ENCODE measurements at places on chromosomes 12 and 14. TPM values are rescaled to one million over a fixed set of nuclear protein-coding genes. Genes with fewer than 3 reads are reported as not detected.

Gene PLEKHD1
- 1.3 TPM for total RNA-seq

DNA sequence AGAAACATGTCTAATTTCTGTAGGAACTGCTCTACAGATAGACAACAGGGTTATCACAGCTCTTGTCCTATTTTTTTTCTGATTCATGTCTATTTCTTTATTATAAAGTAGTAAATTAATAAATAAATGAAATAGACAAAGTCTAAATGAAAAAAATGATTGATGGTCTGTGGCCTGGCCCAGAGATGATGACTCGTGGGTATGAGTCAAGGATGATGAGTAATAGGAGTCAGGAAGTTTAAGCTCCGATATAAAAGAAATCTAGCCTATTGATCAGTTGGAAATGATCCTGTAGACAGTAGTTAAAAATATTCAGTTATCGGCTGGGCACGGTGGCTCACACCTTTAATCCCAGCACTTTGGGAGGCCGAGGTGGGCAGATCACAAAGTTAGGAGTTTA is 90.6 kb upstream of the RTL1 start:
- no peak for DNase-seq
- H3K27me3 ChIP-seq, result no peaks in the 10 kb centered on the region
- H3K36me3 ChIP-seq, result no peaks in the 10 kb centered on the region
- no peak overlapping the region for H3K4me3 ChIP-seq
- no peak overlapping the region for H3K27ac ChIP-seq
- no peaks in the 10 kb centered on the region for H3K4me1 ChIP-seq

Gene AP1G2
- 105 TPM for total RNA-seq

Gene RNU4-1
- total RNA-seq, result 5,722 TPM

DNA sequence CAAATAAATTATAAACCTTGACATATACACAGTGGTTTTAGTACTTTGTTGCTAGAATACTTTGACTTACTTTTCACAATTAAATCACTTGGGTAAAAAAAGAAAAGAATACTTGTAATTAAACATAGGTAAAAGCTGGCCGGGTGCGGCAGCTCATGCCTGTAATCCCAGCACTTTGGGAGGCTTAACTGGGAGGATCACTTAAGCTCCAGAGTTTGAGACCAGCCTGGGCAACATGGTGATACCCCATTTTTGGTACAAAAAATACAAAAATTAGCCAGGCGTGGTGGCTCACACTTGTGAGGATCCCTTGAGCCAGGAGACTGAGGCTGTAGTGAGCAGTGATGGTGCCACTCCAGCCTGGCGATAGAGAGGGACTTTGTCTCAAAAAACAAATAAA is 7.8 kb downstream of the STX2 start:
- H3K4me3 ChIP-seq, result no peak overlapping the region
- peaks cover 36% of the 10 kb centered on the region for H3K4me1 ChIP-seq
- no peak overlapping the region for H3K27ac ChIP-seq
- H3K27me3 ChIP-seq, result peaks cover 5% of the 10 kb centered on the region
- no peak for DNase-seq

Gene ANKRD33
- not detected for total RNA-seq

DNA sequence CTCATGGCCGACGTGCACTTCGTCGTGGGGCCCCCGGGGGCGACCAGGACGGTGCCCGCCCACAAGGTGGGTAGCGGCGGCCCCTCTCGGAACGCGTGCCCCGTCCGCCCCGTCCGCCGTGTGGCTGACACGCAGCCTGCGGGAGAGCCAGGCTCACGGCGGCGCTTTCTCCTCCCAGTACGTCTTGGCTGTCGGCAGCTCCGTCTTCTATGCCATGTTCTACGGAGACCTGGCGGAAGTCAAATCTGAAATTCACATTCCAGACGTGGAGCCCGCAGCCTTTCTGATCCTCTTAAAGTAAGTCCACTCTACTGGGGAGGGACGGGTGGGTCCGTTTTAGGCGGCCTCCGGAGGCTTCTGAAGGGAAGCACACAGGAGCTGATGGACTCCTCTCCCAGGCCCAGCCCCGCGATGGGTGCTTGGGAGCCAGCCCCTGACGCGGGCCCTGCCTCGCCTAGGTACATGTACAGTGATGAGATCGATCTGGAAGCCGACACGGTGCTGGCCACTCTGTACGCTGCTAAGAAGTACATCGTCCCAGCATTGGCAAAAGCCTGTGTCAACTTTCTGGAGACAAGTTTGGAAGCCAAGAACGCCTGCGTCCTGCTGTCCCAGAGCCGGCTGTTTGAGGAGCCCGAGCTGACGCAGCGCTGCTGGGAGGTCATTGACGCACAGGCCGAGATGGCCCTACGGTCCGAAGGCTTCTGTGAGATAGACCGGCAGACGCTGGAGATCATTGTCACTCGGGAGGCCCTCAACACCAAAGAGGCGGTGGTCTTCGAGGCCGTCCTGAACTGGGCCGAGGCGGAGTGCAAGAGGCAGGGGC is 1.1 kb downstream of the BTBD6 start:
- peaks cover 8% of the 10 kb centered on the region for H3K4me1 ChIP-seq
- H3K36me3 ChIP-seq, result no peaks in the 10 kb centered on the region
- H3K27ac ChIP-seq, result no peak overlapping the region
- H3K27me3 ChIP-seq, result peaks cover 11% of the 10 kb centered on the region
- DNase-seq, result no peak

Gene SMCO3
- not detected for total RNA-seq

GRCh38 chr12:121124402-121125109 is 8.1 kb upstream of the P2RX7 start:
- H3K4me3 ChIP-seq, result no peak overlapping the region
- H3K27ac ChIP-seq, result no peak overlapping the region
- peaks cover 5% of the 10 kb centered on the region for H3K27me3 ChIP-seq
- peaks cover 6% of the 10 kb centered on the region for H3K36me3 ChIP-seq
- no peaks in the 10 kb centered on the region for H3K4me1 ChIP-seq

- peaks cover 5% of the 10 kb centered on the region for H3K36me3 ChIP-seq
- H3K4me1 ChIP-seq, result no peaks in the 10 kb centered on the region
- DNase-seq, result no peak
- H3K27me3 ChIP-seq, result no peaks in the 10 kb centered on the region
Observed at GRCh38 chr12:26668230-26668629, 164.8 kb downstream of the ITPR2 start.

GRCh38 chr14:64294672-64295413 is 672 bp upstream of the ESR2 start:
- H3K4me1 ChIP-seq, result no peaks in the 10 kb centered on the region
- no peaks in the 10 kb centered on the region for H3K36me3 ChIP-seq
- no peak overlapping the region for H3K27ac ChIP-seq
- H3K4me3 ChIP-seq, result peak overlapping the region; percentile 76
- H3K27me3 ChIP-seq, result no peaks in the 10 kb centered on the region

Gene TDP1
- 30.3 TPM for total RNA-seq

Gene UTP20
- 12.1 TPM for total RNA-seq

DNA sequence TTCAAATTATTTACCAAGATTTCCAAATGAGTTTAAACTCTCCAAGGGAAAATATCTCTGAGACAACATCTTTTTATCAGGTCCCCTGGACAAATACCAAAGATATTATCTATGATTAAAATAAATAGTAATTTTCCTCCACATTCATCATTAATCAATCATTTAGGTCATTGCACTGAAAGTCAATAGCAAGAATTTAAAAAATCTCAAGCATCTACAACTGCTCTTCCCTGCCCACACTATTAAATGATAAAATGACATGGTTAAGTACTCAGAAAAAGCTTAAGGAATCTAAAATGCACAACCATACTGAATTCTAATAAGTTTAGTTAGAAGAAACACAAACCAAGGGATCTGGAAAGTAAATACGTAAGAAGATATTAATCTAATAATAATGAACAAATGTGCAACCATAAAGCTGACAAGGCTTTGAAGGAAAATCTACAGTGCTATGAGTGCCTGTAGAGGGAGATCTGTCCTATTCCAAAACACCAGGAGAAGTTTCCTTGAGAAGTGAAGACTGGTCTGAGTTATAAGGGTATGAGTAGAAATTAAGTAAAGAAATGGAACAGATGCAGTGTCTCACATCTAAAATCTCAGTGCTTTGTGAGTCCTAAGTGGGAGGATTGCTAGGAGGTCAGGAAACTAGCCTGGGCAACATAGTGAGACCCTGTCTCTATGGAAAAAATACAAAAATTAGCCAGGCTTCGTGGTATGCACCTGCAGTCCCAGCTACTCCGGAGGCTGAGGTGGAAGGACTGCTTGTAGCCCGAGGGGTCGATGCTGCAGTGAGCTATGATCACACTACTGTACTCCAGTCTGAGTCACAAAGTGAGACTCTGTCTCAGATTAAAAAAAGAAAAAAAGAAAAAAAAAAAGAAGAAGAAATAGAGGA is 19.2 kb downstream of the INTS13 start:
- H3K4me3 ChIP-seq, result no peak overlapping the region
- H3K36me3 ChIP-seq, result no peaks in the 10 kb centered on the region
- H3K27me3 ChIP-seq, result no peaks in the 10 kb centered on the region

DNA sequence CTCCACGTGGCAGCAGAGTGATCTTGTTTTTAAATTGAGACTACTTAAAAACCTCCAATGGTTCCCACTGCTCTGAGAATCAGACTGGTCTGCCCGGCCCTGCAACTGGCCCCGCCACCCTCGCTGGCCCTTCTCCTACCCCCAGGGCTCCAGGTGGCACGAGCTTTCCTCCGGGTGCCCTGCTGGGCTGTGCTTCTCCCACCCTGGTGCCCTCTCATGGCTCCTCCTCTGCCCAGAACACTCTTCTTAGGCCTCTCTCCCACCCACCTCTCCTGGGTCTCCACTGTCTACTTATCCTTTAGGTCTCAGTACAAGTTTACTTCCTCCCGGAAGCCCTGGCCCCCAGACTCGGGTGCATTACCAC is 26.5 kb downstream of the CCDC92 start:
- peaks cover 43% of the 10 kb centered on the region for H3K4me1 ChIP-seq
- no peak for DNase-seq
- H3K36me3 ChIP-seq, result peaks cover 31% of the 10 kb centered on the region
- H3K27me3 ChIP-seq, result peaks cover 16% of the 10 kb centered on the region

GRCh38 chr14:103311171-103311997 is 22.7 kb upstream of the EIF5 start:
- H3K4me3 ChIP-seq, result no peak overlapping the region
- H3K27ac ChIP-seq, result no peak overlapping the region

DNA sequence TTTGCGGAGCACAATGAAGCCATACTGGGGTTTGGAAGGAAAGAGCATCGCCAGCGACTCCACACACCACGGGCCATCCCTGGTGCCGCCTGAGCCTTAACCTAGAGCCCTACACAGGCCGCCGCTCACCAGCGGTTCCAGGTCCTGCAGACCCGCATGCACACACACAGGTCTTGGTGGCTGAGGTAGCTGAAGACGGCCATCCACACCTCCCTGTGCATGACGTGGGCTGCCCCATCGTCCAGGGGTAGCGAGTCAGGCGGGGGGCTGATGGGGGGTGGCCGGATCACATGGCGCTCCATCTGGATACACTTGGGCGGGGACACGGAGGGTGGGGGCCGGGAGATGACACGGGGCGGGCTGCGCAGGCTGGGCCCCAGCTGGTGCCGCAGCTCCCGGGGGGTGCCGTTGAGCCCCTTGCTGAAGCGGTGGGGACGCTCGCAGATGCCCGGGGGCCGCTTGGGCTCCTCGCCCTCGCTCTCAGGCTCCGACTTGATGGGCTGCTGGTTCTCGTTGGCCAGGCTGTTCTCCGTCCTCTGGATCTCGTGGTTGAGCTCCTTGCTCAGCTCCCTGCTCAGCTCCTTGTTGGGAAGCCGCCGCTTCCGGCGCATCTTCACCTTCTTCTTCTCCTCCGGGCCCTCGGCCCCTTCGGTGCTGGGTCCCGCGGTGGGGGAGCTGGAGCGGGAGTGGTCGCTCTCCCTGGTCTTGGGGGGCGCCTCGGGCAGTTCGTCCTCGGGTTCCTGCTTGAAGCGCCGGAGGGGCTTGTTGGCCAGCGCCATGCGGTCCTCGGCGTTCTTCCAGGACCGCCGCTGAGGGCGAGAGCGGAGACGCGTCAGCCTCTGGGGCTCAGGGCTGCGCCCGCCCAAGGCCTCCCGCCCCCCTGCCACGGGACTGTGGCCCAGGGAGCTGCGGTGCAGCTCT is 42.4 kb downstream of the RNF34 start:
- peaks cover 2% of the 10 kb centered on the region for H3K4me1 ChIP-seq
- DNase-seq, result no peak
- H3K27me3 ChIP-seq, result peaks cover 6% of the 10 kb centered on the region
- H3K36me3 ChIP-seq, result peaks cover 6% of the 10 kb centered on the region
- H3K4me3 ChIP-seq, result no peak overlapping the region

Gene OTX2
- 18.8 TPM for total RNA-seq

- H3K27ac ChIP-seq, result no peak overlapping the region
- no peaks in the 10 kb centered on the region for H3K36me3 ChIP-seq
- no peaks in the 10 kb centered on the region for H3K27me3 ChIP-seq
- no peaks in the 10 kb centered on the region for H3K4me1 ChIP-seq
- DNase-seq, result no peak
- H3K4me3 ChIP-seq, result no peak overlapping the region
Observed at GRCh38 chr12:28258998-28259397, 68.7 kb downstream of the CCDC91 start.

DNA sequence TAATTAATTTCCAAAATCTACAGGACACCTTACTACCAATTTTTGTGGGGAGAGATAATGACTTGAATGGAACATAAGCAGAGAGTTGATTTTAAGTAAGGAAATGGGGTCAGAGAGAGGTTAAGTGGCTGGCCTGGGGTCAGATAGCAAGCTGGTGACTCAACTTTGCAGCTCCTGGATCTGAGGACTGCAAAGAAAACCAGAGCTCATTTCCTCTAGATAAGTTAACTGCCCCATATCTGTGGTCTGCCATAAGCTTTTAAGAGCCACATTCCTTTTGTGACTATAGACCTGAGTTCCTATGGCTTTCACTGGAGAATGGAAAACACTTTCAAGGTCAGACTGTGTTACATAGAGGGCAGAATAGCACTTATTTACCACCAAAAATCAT is 201.2 kb upstream of the PRICKLE1 start:
- H3K27ac ChIP-seq, result no peak overlapping the region
- no peaks in the 10 kb centered on the region for H3K27me3 ChIP-seq
- DNase-seq, result no peak
- no peaks in the 10 kb centered on the region for H3K36me3 ChIP-seq
- no peak overlapping the region for H3K4me3 ChIP-seq
- H3K4me1 ChIP-seq, result no peaks in the 10 kb centered on the region

DNA sequence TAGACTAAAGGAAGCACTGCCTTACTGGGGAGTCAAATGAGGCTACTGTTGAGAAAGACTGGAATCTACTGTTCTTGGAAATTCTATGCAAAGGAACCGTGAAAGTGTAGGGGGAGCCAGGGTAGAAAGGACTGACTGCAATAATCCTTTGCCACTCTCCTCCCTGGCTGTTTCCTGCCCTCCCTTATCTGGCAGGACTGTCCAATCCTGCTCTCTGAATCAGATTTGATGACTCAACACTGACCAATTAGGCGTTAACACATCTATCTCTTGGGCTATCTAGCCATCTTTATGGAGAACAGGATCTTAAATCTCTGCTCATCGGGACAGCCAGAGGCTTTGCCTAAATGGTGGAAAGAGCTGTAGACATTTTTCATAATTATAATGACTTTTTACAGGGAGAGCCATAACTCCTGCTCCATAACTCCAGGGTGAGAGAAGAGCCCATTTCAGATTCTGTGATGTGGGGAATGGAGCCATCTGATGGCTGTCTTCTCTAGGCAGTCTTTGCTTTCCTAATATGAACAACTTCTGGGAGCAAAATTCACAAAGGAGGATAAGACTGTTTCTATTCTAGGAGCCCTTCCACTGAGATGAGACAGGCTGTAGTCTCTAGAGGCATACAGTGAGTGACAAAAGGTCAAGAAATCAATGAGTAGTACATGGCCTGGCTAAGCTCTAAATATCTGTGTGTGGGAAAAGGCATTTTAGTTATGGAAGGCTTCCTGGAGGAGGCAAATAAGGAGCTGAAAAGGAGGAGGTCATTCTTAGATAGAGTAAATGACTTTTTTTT is 68.9 kb upstream of the CISTR start:
- H3K36me3 ChIP-seq, result no peaks in the 10 kb centered on the region
- H3K27ac ChIP-seq, result peak overlapping the region; percentile 34
- no peaks in the 10 kb centered on the region for H3K27me3 ChIP-seq
- H3K4me3 ChIP-seq, result peak overlapping the region; percentile 12
- H3K4me1 ChIP-seq, result peaks cover 5% of the 10 kb centered on the region

All from glutamatergic neuron (in vitro differentiated cells).